ENCODE measurements at places on chromosomes 5 and 9.
A peak's percentile ranks its signal among the peaks of the same experiment; 100 is the strongest.

DNA sequence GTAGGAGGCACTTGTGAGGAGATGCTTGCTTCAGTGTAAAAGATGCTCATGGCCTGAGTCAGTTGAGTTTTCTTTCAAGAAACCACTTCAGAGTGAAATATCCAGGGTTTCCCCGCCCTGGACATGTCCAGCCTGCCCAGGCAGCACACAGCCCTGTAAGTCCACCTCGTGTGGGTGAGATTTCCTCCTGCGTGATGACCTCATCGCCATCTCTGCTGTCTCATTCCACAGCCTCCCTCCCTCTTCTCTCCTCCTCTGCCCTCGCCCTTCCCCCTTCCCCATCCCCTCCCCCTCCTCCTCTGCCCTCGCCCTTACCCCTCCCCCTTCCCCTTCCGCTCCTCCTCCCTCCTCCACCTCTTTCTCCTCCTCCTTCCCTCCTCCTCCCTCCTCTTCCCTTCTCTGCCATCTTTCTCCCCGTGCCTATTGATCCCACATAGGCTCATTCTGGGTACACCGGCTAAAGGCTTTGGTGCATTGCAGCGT, 34.0 kb upstream of the NCS1 start:
- DNase-seq, result no peak

DNA sequence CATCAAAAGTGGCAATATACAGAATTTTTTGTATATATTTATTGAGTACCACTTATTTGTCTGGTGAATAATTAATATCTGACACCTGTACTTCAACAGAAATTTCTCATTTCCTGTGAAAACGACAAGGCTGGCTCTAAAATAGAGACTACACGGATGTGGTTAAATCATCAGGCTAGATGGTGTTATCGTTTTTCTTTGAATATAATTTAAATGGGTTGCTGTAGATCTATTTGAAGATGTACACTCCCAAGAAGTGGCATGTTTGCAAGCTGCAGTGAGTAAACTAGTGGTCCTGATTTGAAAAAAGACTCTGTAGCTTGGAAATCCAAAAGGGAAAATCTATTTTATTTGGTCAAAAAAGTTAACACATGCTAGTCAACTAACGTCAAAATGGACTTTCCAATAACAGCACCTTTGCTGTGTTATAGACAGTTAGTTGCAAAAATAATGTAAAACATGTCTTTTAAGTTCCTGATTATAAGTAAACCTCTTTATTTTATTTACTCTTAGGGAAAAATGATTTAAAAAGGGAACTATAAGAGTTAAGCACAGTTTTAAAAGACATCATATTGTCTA, 13.8 kb downstream of the ST8SIA4 start:
- no peak for DNase-seq

GRCh38 chr5:123610665-123611405, 98.9 kb downstream of the CSNK1G3 start:
- DNase-seq, result peak; percentile 51

DNA sequence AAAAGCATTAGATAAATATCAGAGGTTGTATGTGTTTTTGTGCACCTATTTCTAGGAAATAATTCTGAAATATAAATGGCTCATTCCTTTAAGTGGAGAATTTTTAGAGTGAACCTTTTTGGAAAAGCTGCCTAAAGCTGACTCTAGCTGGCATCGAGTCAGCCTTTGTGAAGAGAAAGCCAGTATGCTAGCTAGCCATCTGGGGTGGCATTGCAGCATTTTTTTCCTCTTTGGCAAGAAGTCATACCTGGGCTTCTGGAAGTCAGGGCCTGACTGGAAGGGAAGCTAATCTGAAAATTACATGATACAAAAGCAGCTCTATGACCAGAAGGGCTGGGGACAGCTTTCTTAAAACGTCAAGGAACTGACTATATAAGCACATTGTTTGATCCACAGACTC, 19.7 kb downstream of the ANP32B start:
- peak; percentile 91 for DNase-seq
